Fibroblast of skin of abdomen (primary cell): ENCODE measurements at places on chromosomes 1 and 21.

GRCh38 chr1:172601046-172601630 lies 57.8 kb upstream of the FASLG start:
- no peak for DNase-seq

DNA sequence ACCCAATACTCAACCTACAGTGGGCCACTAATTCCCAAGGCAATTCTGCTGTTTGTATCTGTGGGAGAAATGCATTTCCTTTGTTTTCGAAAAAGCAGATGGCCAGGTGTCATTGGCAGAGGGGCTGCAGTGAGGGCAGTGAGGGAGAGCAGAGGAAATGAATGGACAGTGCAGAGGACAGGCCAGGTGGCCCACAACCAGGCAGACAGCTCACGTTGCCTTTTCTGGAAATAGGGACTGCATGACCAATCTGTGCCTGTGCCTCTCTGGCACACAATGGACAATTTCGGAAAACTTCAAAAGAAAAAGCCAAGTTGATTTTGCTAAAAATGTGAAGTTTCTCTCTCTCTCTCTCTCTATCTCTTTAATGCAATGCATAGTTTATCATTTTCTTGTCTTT lies 52.6 kb upstream of the ETS2 start:
- no peak for DNase-seq

DNA sequence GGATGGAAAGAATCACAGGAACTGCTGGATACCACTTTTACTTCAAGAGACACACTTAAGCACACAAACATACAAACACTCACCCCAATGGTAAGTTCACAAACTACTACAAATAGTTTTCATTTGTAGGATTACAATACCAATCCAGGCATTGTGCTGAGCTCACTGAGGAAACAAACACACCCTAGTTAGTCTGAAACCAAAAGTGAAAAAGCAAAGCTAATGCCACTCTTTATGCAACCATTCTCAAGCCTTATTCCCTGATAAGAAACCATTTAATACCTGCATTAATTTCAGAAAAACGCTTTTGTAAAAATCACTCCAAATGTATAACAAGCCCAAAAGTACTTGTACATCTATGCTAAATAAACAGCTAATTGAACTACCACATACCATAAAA lies 38.3 kb downstream of the RNF115 start:
- DNase-seq, result no peak

GRCh38 chr1:179883745-179884138 lies 1.7 kb downstream of the TOR1AIP1 start:
- DNase-seq, result no peak

DNA sequence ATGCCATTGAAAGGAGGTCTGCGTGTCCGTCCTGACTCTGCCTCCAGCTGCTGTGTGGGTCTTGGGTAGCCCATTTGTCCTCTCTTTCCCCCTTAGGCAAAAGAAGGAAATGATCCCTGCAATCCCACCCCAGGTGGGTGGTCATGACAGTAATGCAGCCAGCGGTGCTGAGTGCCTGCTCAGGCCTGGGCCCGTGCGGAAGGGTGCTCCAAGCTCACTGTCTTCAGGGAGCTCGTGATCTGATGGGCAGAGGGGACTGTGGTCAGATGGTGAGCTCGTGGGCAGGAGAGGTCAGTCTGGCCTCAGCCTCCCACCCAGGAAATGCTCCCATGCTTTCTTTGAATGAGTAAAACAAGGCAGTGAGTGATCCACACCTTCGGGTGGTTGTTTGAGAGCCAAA lies 35.3 kb upstream of the TTC4 start:
- DNase-seq, result no peak

- DNase-seq, result no peak
These were observed 176.0 kb downstream of the RERE start for GRCh38 chr1:8641377-8641997.

DNA sequence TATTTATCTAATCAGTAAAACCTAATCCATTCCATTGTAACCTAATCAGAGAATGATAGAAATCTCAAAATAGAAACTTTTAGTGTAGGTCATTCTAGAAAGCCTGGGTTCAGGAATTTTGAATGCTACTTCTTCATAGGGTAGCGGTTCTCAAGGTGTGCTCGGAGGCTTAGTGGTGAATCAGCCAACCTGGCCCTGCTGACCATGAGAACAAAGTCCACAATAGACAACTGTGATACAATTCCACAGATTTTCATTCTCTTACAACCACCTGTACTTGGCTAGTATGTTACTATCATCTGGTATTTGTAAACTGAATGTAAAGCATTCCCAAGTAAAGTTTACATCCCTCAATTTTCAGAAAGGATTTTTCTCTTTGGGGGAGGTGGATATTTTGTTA lies 7.5 kb upstream of the PUM1 start:
- no peak for DNase-seq

DNA sequence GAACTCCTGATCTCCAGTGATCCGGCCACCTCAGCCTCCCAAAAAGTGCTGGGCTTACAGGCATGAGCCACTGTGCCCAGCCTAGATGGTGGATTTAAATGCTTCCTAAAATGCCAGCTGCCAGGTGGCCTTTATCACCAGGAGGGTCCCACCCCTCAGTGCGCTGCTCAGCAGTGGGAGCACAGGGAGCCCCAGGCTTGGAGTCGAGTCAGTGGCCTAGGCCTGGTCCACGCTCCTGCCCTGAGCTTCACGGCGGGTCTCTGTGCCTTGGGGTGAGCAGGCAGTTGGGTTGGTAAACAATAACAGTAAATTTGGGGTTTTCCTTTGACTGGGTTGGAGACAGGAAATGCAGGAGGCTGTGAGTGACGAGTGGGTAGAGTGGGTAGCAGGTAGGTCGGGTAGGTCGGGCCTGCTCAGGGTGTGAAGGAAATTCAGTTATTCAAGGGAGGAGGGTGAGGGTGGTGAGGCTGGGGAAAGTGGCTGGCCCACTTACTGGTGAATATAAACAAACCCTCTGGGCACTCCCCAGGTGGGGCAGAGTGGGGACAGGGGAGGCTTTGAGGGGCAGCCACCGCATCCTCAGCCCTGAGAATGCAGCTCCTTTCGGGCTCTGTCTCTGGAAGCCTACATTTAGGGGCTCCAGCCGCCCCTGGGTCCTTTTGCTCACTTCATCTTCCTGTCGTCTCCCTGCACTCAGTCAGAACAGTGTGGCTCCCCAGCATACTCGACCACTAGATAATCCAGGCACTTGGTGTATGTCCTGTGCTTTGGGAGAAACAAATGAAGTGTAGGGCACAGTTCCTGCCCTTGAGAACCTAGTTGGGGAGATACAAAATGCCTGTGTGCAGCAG lies 33.5 kb upstream of the IL19 start:
- no peak for DNase-seq
